HepG2 (cell line): ENCODE measurements at places on chromosomes 7 and 10. TPM values are rescaled to one million over a fixed set of nuclear protein-coding genes. Genes with fewer than 3 reads are reported as not detected.

DNA sequence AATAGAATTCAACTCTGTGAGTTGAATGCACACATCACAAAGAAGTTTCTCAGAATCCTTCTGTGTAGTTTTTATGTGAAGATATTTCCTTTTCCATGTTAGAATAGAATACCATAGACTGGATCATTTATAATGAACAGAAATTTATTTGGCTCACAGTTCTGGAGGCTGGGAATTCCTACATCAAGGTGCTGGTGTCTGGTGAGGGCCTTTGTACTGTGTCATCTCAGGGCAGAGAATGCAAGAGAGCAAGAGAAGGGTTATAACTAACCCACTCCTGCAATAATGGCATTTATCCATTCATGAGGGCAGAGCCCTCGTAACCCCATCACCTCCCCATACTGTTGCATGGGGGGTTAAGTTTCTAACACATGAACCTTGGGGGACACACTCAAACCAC, 18.4 kb upstream of the DIP2C start:
- DNase-seq: no peak

TFEC gene
- not detected in 2 replicates for total RNA-seq

ASB4 gene
- total RNA-seq: 1.1 and 1.3 TPM in 2 replicates

CCL24 gene
- total RNA-seq: not detected in 2 replicates

UBTD1 gene
- total RNA-seq: 5.8 and 7.9 TPM in 2 replicates

- DNase-seq: no peak
These were observed 28.0 kb downstream of the ZFAND4 start for GRCh38 chr10:45644527-45644926.

SPAM1 gene
- not detected in 2 replicates for total RNA-seq

DNA sequence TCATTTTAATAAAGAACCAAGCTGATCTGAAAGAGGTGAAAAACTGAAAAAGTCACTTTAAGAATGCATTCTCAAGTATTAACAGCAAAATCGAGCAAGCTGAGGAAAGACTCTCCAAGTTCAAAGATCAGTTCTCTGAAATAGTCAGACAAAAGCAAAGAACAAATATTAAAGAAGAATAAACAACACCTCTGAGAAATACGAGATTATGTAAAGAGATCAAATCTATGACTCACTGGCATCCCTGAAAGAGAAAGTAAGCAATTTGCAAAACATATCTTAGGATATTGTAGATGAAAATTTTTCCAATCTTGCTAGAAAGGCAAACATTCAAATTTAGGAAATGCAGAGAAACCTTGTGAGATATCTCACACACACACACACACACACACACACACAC, 138.4 kb upstream of the HGF start:
- no peak for DNase-seq

DNA sequence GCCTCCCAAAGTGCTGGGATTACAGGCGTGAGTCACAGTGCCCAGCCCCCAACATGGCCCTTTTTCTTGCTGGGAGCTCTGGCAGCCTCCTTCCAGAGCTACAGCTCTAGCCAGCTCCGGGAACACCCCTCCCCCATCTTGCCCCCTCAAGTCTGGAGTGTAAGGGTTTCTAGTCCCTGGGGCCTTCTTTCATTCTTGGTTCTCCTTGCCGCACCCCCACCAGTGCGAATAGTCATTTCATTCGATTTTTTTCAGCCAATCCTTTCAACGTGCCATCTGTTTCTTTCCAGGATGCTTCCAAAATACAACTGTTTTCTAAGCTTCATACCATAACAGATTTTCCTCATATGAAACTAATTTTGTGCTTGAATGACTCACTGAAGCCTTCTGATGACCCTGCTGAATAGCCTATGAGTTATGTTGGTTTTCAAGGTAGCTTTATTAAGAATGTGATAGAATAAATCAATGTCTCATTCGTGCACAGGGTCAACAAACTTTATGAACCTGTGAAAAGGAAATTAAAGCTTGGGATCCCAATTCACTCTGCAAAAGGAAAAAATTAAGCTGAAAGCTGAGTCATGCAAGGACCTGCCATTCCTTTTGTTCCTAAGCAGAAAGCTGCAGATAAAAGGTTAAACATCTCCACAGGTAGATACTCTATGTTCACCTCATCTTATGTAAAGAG, 38.6 kb downstream of the CDC14C start:
- no peak for DNase-seq
